ENCODE measurements at places on chromosomes 1 and 21.
A peak's percentile ranks its signal among the peaks of the same experiment; 100 is the strongest.

- DNase-seq: no peak
These were observed 37.1 kb downstream of the KIAA0040 start for GRCh38 chr1:175155473-175155856.

DNA sequence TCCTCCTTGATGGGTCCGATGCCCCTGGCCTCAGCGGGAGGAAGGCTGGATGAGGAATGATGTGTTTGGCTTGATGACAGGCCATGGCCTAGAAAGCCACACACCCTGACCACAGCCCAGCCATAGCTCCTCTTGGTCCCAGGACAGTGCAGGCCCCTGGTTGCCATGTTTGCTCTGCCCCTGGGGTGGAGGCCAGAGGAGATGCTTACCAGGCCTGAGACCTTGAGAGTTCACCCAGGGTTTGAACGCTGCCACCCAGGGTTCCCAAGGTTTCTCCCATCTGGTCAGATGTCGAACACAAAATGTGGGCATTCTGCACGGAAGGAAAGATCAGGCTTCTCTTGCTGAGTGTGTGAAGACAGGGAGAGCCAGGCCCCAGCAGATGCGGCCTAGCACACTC, 2.6 kb downstream of the C1orf226 start:
- DNase-seq: no peak

GRCh38 chr21:36059823-36060158, 535 bp downstream of the SETD4 start:
- peak; percentile 54 for DNase-seq

DNA sequence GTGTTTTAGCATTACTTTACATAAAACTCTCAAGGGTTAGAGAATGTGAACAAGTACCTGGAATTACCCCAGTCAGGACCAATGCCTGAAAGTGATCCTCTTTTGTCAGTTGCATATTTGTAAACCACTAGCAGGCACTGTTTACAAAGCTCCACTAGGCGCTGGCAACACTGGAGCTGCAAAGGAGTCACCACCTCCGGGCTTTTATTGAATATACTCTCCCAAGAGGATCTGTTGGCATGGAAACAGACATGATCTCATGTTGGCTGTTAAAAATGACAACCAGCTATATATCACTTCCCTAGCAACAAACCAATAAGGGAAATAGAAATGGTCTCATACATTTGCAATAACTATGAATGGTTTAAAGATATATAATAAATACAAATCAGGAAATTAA, 116.0 kb downstream of the TTLL7 start:
- no peak for DNase-seq

DNA sequence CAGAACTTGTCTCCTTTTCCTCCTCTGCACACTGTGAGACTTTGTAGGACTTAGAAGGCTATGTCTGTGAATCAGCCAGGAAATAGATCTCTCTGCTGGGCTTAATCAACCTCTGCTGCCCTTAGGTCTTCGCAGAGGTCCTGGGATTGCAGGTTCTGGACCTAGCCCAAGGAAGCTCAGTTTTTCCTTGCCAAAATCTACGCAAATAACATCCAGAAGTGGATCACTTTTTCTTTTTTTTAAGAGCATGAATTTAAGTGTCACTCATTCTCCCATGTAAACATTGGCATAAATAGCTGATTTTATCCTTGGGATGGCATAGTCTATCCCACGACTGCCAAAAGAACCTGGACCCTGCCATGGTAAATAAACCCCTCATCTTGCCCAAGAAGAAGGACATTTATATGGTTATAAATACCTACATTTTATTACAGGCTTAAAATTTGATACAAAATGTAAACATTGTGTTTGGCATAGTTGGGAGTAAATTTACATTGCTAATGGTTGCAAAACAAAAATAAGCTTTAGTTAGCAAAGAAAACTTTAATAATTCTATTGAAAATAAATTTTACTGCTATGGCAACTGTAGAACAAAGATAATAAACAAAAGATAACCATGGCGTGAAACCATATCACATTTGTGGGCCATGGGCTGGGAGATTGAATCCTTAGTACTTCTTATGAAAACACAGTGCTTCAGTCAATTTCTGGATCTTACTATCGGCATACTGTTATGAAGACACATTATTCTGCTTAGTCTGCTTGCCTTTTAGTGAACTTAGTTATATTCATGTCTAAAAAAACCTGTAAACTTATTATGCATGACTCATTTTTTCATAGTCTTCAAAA, 24.5 kb upstream of the DISC1 start:
- no peak for DNase-seq

DNA sequence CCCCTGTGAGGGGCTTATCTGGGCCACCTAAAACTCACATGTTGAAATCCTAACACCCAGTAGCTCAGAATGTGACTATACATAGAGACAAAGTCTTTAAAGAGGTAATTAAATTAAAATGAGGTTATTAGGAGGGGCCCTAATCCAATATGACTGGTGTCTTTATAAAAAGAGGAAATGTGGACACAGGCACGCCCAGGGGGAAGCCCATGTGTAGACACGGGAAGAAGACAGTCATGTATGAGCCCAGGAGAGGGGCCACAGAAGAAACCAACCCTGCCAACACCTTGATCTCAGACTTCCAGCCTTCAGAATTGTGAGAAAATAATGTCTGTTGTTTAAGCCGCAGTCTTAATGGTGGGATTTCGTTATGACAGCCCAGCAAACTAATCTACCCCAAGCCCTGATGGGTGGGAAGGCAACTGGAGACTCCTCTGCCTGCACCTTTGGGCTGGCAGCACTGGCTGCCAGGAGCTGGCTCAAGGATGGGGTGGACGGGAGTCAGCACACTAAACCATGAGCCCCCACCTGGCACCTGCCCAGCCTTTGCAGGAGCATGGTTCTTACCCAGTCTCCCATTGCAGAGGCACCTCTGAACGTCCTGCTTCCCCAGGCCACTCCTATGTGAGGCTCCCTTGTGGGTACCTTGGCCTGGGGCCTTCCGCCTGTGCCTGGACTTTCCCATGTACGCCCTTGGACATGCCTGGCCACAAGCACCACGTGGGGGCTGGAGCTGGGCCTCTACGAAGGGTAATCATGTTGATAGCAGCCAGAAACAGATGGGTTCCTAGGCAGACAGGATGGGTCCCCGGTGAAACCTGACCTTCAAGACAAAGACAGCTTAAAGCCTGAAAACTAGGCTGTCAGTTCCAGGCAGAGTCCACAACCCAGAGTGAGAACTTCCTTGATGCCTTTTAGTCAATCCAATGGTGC, 57.1 kb upstream of the DMRTB1 start:
- DNase-seq: no peak

DNA sequence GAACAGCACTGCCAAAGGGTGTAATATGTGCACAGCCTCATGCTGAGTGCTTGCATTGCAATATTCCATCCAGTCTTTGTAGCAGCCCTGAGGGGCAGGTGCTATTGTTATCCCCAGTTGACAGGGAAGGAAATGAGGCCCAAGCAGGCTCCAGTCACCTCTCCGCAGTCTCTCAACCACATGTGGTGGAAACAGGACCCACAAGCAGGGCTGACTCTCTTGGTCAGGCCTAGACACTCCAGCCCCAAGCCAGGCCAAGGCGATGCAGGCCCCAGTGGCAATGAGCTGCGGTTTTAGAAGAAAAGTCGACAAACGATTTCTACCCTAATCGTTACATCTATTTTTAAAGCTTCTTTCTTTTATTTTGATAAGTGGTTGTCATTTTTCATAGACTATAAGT, 52.6 kb upstream of the GADD45A start:
- DNase-seq: no peak

- no peak for DNase-seq
These were observed 47.1 kb upstream of the PLA2G2C start for GRCh38 chr1:20233394-20233793.

DNA sequence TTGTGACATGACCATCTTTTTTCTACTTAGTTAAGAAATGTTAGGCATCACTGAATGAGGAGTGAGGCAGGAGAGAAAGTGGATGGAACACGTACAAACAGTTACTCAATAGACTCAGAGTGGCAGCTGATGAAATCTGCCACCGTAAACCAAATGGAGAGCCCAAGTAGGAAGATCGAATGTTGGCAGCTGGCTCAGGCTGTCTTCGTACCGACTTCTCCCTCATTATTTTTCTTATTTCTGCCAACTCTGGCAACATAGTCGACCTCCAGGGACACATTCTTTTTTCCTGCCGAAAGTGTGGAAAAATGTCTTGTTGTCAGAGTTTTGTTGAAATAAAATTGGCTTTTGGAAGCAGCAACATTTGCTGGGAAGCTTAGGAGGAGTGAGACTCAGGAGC, 143.3 kb downstream of the GREM2 start:
- DNase-seq: no peak

GRCh38 chr1:64882574-64883255, 83.6 kb downstream of the JAK1 start:
- DNase-seq: no peak

All from GM12892 (cell line).